ENCODE measurements at places on chromosomes 1 and 21.

- no peak for DNase-seq
Measured at GRCh38 chr1:26946270-26946669, 14.0 kb downstream of the KDF1 start.

DNA sequence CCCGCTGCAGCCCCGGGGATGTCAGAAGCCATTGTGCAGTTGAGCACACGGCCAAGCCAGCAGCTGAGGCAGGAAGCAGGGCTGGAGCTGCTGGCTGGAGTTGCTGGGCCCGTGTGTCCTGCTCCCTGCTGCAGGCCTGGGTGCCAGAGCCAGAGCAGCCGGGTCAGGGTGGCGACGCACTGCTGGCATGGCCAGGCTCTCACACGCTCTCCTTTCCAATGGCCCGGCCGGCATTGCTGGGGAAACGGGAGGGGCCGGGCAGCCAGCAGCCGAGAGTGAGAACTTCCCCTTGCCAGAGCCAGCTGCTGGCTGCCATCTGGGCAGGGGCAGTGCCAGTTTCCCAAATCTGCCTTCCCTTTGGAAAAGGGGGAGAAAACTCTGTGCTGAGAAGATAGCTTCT is 82.4 kb upstream of the PROX1 start:
- no peak for DNase-seq

DNA sequence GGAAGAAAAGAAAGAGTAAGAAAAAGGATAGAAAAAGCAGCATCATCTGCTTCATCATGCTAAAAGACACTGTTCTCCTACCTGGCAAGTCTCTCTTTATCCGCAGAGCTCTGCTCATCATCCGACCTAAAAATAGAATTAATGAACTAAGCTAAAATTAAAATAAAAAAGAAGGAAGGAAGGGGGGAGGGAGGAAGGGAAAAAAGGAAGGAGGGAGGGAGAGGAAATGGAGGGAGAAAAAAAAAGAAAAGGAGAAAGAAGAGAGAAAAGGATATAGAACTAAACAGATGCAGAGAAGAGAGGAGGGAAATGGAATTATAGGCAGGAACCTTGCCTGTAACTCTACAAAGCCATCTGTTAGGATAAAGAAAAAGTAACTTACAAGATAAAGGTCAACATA is 34.1 kb downstream of the ARNT start:
- no peak for DNase-seq

DNA sequence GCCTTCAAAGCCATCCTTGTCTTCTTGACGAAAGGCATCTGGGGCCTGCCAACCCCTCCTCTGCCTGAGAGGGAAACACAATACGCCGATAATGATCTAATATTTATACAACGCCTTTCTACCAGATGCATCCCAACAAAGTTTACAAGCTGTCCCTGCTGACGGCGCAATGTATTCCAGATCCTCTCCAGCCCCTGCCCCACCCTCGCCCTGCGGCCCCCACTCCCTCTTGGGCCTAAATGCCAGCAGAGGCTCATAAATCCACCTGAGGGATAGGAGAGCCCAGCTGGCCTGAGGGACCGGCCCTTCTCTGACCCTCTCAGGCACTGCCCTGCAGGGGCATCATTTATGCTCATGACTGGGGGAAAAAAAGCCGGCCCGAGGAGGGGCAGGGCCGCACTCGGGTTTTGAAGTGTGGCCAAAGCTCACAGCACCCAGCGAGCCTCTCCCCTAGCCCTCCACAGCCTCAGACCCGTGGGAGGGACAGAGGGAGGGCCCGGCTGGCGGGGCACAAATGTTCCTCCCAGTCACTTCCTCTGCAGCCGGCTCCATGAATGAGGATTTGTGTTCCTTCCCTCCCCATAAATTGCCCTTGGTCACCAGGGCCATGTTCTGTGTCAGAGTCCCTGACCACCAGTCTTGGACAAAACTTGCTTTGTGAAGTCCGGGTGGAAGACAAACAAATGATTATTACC is 140.3 kb downstream of the FOXD2 start:
- no peak for DNase-seq

DNA sequence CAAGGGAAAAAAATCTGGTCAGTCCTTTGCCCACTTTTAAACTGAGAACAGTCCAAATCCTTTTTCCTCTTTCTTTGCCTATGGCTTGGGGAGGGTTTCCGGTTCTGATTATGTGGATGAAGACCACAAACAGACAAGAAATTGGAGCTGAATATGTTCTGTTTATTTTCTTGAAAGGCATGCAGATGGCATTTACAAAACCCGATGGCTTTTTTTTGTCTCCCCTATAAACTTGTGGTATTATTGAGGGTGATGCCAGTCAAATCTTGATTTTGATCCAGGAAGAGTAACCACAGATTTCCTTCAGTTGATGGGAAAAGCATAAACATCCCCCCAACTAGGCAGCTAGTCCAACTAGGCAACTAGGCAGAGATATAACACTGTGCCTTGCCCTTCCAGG is 38.9 kb downstream of the PLPP3 start:
- no peak for DNase-seq
